ENCODE measurements at places on chromosomes 6 and 20.
A peak's percentile ranks its signal among the peaks of the same experiment; 100 is the strongest.

DNA sequence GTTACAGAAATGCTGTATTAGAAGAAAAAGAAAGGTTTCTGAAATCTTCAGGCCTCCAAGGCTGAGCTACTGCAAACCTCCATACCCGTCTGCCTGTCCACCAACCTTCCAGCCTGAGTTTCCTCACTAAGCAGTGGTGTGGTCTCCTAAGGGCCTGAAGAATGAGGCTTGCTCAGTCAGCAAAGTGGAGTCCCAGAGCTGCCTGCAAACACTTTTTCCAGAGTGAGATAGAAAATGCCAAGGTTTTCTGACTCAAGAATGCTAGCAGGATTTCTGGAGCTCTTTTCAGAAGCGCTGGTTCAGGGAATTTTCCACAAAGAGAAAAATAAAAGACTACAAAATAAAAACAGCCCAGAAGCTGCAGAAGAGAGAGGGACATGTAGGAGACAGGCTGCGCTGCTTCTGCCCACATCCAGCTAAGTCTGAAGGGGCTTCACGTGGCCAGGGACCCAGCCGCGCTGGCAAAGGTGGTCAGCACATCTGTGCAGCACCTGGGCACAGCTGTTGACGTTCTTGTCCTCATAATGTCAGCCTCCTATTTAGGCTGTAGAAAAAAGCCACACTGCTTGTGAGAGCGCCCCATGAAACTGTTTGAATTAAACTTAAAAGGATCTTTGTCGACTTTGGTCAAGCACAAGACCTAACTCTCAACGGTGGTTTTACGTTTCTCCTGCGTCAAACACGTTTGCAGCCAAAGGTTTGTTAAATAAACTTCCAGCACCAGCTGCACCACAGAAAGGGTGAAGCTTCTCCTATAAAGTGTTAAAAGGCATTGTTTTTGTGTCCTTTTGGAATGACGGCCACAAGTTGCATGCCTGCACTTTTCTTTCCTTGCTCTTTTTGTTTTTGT lies 209.0 kb downstream of the THBS2 start:
- no peak for DNase-seq

GRCh38 chr20:34243377-34243776 lies 2.2 kb downstream of the ASIP start:
- no peak for DNase-seq

DNA sequence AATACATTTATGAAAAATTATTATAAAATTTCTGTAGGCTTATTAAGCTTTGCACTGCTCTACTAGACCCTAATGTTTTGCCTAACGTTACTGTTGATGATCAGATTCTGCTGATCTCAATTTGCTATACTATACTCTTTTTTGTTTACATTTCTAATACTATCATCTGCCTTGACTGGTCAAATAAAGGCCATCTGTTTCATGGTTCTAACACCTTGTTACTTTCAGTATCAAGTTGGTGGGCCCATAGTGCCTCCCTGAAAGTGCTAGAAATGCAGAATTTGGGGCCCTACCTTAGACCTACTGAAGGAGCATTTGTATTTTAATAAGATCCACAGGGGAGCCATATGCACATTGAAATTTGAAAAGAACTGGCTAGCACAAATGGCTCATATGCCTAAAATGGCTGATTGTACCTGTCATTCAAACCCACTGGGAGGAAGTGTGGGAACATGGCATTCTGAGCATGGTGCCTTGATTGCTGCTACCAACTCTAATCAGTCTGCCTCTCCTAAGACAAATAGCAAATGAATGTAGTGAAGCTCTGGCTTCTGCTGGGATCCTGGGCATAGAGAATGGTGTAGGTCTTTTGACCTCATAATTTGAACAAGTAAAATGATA lies 199.1 kb upstream of the BTBD3 start:
- no peak for DNase-seq

DNA sequence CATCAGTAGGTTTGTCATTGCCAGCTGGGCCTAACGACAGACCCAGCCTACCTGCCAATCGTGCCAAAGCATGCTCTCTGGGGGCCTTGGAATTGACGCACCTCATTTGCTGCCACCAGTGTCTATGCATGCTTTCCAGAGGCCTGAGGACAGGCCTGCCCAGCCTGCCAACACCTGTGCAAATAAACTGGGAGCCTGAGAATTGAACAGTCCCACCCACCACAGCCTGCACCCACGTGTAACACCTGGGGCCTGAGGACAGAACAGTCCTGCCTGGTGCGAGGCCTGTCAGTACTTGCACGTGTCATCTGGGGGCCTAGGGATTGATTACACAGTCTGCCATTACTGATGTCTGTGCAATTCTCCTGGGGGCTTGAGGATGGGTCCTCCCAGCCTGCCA lies 6.2 kb upstream of the RNF217 start:
- no peak for DNase-seq

DNA sequence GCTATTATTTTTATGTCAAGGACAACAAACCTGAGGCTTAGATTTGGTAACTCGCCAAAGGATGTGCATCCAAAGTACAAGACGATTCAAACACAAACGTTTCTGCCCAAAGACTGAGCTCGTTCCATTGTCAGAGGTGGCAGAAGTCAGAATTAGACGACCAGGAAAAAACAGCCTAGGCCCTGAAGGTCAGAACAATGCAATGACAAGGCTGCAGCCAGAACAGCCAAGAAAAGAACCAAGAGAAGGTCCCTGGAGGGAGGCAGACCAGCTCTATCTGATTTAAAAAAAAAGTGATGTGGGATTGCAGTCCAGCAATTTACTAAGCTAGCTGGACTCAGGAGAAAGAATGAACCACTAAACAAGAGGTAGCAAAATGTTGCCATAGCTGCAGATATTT lies 54.2 kb downstream of the NCOA7 start:
- no peak for DNase-seq

DNA sequence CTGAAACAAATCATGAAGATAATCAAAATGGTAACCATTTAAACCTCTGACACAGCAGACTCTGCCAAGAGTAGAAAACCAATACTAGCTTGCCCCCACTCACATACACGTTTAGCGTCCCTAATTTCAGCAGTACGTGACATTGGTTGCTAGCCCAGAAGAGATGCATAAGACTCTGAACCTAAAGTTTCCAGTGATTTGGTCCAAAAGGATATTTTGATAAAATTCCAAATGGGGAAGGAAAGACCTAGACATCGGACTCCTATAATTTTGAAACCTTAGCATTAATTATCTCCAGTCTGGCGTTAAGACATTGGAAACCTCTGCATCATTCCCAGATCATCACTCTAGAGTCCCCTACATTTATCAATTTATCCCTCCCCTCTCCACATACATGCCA lies 98.1 kb downstream of the GMDS start:
- DNase-seq: no peak

DNA sequence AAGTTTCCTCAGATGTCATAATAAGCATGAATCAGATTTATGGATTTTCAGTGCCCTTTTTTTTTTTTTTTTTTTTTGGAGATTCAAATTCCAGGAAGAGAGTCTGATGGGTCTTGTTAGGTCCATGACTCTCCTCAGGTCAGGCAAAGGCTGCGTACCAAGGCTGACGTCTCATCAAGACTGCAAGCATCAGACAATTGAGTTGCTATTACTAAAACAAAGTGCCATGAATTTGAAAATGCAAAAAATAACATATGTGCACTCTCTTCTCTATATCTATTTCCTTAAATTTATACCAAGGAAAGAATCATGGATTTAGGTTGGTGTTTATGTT lies 134.7 kb downstream of the FAM83B start:
- no peak for DNase-seq

- no peak for DNase-seq
Measured at GRCh38 chr6:1715336-1715735, 105.6 kb downstream of the FOXC1 start.

DNA sequence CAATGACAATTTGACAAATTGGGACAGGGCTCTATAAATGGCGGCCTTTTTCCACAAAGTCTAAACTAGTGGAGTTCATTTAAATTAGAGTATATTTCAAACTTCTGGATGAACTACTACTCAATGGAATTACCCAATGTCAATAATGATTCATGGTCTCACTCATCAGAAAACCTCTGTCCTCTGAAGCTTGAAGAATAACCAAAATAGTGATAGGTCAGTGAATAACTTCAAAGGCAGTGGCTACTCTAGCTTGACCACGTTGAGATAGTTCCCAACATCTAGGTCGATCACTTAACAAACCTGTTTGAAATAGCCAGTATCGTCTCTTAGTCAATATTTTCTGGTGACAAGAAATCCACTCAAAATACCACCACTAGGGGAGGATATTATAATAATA lies 197.6 kb downstream of the HDGFL1 start:
- no peak for DNase-seq

DNA sequence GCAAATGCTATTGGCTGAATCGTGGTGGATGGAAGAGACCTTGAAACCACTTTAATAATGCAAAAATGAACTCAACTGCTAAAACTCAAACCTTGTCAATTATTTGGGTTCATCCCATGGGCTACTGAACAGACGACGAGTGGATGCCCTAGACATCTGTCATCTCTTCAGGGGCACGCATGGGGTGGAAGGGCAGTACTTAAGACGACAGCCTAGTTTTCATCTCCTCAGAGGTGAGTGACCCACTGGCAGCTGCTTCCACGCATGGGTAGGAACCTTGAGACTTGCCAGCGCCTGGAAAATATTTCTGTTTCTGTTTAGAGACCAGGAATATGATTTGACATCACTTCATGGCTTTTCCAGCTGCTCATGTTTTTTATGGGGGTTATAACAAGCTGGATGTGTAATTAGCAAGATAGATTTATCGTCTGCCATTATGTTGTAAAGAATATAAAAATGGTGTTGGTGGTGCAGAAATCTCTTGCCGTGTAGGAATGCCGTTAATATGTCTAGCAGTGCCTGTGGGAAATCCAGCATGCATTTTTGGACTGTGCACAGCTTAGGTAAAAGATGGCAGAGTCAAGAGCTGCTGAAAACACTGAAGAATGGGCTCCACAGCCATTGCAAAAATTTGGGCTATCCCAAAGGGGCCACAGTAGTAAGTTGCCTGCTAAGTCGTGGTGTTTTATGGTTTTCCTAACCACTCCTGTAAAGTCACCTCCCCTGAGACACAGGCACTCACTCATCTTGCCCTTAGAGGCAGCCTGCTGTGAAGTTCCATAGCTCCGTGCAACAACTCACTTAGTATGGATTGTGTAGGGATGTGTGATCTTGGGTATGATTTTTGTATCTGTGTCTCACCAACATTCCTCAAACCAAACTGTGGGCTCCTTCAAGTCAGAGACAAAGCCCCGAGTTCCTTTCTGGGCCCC lies 203.3 kb downstream of the EYA2 start:
- DNase-seq: no peak

GRCh38 chr6:39193201-39193791 lies 36.0 kb downstream of the KCNK5 start:
- no peak for DNase-seq

- DNase-seq: no peak
Measured at GRCh38 chr20:25014816-25015215, 22.3 kb upstream of the APMAP start.

DNA sequence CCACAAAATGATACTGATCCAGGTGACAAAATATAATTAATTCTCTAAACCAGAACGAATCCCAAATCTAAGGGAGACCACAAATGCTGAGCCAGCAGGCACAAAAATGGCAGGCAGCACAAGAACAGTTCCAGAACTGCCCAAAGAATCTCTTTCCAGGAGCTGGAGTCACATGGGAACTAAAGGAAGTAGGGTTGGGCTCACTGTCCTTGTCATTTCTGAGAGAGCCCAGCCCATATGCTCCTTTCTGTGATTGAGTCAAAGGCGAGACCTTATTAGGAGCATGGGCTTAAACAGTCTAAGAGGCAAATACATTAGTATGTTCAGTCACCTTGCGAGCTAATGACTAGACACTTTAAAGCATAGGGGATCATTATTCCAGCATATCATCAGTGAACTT lies 327.6 kb upstream of the ARID1B start:
- DNase-seq: no peak

DNA sequence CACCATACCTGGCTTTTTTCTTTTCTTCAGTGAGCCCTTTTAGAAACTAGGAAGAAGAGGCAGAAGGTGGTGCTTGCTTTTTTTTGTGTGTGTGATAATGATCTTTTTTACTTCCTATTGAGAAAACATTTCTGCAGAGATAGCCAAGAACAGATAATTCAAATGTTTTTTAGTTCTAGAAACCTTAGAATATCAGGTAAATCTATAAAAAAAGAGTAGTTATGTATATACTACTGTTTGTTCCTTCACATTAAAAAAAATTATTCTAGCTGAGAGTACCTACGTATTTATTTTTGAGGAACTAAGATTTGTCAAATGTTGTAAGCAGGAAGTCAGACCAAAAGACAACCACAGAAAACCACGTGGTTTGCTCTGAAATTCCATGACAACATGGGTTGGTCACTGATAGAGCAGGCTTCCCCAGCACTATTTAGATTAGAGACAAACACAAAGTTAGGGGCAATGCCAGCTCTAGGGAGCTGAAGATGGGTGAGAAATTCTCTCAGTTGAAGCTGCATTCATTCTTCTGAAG lies 12.8 kb downstream of the STK4 start:
- DNase-seq: peak; percentile 84

DNA sequence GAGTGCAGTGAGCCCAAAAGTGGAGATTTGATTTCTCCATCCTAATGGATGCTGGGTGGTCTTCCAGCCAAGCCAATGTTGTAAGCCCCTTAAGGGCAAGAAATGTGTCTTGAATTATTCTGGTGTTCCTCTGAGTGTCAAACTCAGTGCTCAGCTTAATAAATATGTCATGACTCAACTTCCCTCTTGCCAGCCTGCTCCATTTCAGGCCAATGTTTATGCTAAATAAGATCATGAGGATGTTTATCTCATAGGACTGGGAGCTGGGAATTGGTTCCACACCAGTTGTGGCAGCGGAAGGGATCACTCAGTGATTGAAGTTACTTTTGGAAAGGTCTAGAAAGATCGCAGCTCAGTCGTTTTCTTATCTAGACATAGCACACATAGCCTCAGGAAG lies 90.4 kb upstream of the ISM1 start:
- no peak for DNase-seq

DNA sequence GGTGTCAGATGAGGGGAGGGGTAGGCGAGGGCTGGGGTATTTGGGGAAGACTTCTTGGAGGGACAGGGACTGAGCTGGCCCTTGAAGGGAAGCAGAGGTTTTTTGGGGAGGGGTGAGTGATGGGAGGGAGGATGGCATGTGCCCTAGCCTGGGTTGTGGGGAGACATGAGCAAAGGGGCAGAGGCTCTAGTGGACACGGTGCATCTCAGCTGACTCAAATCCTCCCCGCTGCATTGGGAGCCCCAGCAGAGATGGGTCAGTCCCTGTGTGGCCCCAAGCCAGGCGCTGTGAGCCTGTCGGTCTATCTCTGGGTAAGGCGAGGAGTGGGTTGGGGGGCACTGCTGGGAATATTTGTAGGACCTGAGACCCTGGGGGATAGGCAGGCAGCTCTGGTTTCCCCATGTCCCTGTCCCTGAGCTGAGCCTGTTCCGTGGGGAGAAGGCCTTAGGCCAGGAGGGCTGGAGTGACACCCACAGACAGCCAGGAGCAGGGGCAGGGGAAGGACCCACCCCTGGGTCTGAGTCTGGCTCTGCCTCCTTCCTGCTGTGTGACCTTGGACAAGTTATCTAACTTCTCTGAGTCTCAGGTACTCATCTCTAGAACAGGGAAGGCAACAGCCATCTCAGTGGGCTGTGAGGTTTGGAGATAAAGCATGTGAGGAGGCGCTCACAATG lies 36.0 kb downstream of the SPDEF start:
- no peak for DNase-seq

Data from GM12864 (cell line).